ENCODE measurements at places on chromosomes 16 and 17.

GRCh38 chr16:19179546-19180490, 11.8 kb downstream of the SYT17 start:
- peak; percentile 78 for DNase-seq

- no peak for DNase-seq
Measured at GRCh38 chr16:27322858-27323780, 9.3 kb downstream of the IL4R start.

DNA sequence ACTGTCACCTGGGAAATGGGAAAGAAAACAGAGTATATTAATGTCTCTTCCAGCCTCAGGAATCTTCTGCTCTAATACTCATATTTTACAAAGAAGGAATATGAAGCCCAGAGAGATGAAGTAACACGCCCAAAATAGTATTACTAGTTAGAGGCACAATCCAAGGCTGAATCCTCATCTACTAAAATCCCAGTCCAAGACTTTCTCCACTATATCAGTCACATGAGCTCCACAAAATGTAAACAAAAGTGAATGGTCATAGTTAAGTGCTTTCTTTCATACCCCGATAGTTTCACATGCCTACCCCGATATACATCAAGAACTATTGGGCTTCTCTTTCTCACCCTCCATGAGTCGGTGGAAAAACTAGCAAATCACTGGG, 965 bp downstream of the INTS2 start:
- no peak for DNase-seq

GRCh38 chr17:40129498-40129897, 7.7 kb downstream of the MSL1 start:
- no peak for DNase-seq

GRCh38 chr16:85717393-85718152, 28.8 kb upstream of the GINS2 start:
- peak; percentile 76 for DNase-seq

DNA sequence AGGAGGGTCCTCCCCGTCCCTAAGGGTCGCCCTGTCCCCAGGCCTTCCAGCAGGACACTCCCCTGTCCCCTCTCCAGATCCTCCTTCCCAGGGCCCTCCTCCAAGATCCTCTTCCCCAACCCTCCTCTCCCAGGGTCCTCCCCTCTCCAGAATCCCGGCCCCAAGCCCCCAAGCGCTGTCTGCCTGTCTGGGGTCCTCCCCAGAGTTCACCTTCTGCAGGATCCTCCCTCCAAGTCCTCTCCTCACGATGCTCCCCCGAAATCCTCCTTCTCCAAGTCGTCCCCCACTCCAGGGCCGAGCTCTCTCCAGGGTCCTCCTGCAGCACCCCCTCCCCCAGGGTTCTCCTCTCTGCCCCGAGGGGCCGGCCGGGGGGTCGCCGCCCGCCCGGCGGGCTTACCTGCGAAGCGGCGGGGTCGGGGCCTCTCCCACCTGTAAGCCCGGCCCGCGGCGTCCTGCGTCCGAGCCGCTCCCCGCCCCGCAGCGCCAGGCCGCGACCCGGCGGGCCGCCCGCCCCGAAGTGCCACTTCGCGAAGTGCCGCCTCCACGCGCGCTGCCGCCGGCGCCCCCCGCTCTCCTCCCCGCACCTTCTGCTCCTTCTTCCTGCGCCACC, 678 bp upstream of the BAIAP2 start:
- DNase-seq: no peak

DNA sequence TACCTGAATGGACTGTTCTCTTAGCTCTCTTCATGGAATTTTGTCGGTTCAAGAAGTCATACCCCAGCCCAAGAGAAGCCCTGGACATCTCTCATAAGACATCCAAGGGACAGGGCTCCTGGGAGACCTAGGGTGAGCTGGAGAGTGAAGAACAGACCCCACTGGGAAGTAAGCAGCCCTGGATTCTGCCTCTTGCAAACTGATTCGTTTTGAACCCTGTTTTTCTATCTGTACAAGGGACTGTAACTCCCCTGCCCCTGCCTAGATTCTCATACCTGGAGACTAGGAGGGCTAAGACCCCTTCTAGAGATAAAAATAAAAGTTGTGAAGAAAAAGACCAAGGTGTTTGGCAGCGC, 449 bp downstream of the CCL3L1 start:
- DNase-seq: no peak

GRCh38 chr17:66787914-66788313, 47.0 kb upstream of the CACNG5 start:
- DNase-seq: no peak

All from GM12865 (cell line).